ENCODE measurements at places on chromosomes 3 and 15.

DNA sequence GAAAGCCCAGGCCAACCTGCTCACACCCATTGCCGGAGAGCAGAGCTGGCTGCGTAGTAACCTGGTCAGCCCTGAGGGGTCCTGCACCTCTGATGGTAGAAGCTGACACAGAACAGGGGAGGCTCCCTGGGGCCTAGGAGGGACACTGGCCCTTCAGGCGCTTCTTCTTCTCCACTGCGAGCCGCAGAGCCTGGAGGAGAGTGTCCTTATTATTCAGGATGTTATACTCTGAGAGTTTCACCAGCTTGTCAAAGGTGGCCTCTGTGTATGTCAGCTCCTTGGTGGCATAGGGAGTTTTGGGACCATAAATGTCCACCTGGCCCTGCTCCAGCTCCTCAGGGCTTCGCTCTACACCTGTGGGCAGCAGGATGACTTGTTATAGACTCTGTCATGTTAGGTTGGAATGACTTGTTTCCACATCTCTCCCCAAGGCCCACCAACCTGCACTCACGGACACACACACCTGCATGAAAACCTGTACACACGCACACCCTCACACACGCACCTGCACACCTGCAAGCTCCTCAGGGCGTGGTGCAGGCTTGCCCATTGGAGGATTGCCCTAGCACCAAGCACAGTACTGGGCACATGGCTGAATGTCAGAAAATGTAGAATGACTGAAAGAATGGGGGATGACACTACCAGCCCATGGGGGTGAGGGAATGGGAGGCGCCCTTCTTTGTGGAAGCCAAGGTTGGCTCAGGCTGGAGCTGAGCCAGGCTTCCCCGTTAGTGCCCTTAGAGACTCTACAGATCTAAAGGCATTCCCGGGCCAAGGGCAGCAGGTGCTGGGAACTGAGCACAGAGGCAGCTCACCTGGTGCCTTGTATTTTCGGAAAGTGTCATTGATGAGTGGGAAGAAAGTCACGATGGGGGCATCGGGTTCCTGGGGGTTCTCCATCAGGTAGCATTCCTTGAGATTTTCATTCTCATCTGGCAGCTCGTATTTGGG lies 11.5 kb upstream of the EHD4 start:
- ATAC-seq, result no peak

DNA sequence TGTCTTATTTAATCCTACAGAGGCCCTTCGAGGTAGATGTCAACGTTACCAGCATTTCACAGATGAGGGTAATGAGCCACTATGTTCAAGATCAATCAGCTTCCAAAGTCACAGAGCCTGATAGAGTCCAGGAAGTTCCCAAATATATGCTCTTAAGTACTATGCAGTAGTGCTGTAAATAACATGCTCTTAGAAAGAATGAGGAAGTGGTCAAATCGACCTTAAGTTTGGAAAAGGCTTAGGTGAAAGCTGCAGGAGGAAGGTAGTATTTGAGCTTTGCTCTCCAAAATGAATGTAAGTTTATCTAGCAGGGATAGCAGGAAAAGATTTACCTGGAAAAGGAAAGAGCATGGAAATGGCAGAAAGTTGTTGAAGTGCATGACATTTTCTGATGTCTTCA lies 234.0 kb downstream of the RBMS3 start:
- no peak for ATAC-seq

DNA sequence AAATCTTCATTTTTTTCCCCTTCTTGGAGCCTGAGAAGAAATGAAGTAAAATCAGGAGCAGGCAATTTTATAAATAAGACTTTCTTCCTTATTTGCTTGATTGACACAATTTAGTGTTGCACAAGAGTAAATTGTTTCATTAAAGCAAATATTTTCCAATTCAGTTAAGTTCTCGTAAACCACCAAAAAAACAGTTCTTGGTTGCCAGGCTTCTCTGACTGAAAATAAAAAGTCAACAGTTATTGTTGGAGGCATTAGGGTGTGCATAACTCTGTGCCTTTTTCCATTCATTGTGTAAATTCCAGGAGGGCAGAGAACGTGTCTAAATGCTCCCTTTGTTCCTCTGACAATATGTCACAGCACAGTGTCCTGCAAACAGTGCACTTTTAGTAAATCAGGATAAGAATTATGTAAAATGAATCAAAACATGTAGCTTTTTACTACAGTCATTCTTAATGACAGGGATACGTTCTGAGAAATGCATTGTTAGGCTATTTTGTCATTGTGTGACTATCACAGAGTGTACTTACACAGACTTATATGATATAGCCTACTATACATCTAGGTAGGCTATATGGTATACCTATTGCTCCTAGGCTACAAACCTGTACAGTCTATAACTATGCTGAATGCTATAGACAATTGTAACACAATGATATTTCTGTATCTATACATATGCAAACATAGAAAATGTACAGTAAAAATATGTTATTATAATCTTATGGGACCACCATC lies at the start of gene CP:
Gene CP (minus strand): TSS at position 47 of the 735 bp plus-strand sequence. CDS start 37 bp downstream, at position 10.
- no peak for ATAC-seq

DNA sequence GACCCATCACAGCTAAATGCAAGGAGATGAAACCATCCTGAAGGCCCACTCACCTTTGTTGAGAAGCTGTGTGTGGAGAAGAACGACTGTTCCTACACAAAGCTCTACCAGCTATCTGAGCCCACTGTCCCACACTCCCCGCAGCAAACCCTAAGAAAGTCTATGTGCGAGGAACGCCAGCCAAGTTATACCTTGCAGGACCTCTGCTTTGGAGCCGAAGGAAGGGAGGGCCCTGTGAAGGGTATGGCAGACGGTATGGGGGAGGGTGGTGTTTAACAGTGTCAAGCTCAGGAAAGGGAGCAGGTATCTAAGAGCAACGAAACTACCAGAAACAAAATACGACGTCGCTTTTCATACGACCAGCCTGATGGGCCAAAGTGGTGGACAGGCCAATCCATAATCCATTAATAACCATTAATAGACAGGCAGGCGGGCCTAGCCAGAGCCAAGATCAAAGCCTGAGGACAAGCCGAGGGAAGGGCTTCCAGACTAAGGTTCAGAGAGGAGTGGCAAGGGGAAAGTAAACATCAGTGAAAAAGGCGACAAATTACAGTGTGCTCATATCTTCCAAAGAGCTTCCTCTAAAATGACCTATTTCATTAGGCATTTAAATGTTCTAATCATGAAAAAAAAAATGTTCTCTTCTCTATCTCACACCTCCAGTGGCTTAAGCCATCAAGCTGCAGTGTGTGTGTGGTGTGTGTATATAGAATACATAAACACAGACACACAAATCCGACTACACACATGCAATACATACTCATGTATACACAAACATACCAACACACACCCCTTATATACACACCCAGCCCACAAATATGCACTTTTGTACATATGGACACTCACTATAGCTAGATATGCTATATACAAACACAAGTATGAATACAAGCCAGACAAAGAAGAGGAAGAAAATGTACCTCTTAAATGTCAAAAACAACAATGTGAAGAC lies 43.9 kb downstream of the PTPN23 start:
- no peak for ATAC-seq

- no peak for ATAC-seq
These were observed 28.0 kb downstream of the WDR76 start for GRCh38 chr15:43854801-43855200.

- ATAC-seq, result no peak
These were observed 489.2 kb upstream of the CNTN4 start for GRCh38 chr3:1609416-1609815.

GRCh38 chr3:22115581-22115980 lies 364.6 kb upstream of the ZNF385D start:
- no peak for ATAC-seq

- peak; percentile 31 for ATAC-seq
These were observed 1.4 kb downstream of the ATOSA start for GRCh38 chr15:52677593-52678467.

- peak; percentile 38 for ATAC-seq
These were observed 219.9 kb upstream of the IGF1R start for GRCh38 chr15:98428253-98428989.

- ATAC-seq, result no peak
These were observed 49.4 kb upstream of the INSYN1 start for GRCh38 chr15:73802431-73803041.

DNA sequence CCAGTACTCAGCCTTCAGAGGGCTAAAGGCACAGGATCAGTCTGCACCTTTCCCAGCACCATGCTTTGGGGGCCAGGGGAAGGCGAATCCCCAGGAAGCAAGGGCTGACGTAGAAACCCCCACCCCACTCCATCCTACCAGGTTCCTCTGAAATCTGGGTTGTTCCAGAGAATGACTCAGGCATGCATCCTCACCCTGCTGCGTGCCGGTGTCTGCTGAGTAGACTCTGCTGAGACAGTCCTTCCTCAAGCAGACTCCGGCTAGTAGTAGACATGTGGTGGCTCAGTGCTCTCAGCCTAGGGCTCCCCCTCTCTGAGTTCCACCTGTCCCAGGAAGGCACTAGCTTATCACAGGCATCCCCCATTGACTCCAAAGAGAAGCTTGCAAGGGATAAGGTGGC lies 9.0 kb downstream of the TMEM43 start:
- ATAC-seq, result no peak

GRCh38 chr3:197171481-197172067 lies 126.8 kb downstream of the DLG1 start:
- no peak for ATAC-seq

GRCh38 chr3:173078525-173078924 lies 62.5 kb downstream of the SPATA16 start:
- ATAC-seq, result no peak

GRCh38 chr3:191331388-191331787 lies 1.1 kb upstream of the UTS2B start:
- ATAC-seq, result no peak

DNA sequence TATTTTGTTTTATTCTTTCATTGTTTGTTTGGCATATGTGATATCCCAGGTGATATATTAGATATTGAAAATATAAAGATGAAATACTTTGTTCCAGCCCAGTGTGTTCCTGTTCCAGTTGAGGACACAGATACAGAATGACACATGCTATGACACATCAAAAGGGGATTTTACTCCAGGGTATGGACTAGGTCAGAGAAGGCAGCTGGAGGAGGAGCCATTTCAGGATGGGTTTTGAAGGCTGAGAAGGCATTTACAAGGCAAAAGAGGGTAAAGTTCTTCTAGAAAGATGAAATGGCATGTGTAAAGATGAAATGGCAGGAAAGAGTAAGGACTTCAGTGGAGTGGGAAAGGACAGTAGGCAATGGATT lies 163.8 kb downstream of the ZIC1 start:
- no peak for ATAC-seq

GRCh38 chr3:119695480-119695879 lies 7.3 kb upstream of the CFAP91 start:
- no peak for ATAC-seq

DNA sequence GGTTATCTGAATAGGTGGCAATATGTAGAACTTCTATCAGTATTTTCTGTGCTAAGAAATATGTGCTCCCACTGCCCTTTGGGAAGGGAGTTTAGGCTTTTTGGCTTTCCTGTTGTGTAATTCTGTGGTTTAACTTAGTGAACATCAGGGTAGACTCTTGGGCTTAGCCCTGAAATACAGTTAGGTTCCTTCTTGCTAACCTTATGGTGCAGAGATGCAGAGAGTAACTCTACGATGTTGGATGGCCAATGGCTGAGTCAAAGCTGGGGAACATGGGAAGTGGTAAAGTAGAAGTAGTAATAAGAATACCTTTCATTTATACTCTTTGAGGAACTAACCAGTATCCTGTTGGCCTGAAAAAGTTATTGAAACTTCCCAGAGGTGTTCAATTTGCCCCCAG lies 80.8 kb upstream of the IL12A start:
- no peak for ATAC-seq

DNA sequence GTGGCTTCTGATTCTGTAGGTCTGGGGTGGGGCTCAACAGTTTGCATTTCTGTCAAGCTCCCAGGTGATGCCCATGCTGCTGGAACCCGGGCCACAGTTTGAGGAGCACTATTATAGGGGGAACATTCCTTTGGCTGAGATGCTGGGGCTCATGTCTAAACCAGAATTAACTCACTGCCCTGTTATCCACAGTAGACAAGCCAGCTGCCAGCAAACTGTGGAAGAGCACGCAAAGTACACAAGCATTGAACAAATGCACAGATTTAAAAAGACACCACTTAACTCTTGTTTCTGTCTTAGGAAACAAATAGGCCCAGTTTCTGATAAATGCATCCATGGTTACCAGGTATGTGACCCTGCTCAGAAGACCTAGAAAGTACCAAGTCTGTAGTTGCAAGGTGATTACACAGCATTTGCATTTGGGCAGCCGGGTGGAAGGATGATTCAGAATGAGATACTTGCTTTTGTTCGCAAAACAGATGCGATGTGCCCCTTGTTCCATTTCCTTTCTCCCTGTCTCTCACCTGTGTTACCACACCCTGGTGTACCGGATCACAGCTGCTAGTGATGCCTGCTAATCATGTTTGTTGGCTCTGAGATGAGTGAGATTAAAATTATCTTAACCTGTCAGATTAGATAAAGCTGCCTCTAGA lies 12.4 kb downstream of the GYG1 start:
- peak; percentile 69 for ATAC-seq

DNA sequence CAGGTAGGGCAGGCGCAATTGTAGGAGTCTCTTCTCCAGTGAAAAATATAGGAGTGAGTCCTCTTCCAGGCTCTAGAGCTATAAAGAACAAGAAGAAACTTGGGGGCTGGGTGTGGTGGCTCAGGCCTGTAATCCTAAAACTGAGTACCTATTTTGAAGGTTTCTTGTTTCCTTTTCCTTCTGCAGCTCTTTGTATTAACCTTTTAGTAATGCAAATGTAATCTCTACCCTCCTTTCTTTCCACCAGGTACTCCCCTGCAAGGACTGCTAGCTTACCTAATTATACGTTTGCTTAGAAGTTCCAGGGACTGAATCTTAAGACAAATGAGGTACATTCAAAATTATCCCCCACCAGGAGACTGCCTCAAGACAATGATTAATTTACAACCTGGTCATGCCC lies 75.9 kb downstream of the CD47 start:
- no peak for ATAC-seq

GRCh38 chr3:58924578-58924977 lies 125.2 kb downstream of the CFAP20DC start:
- no peak for ATAC-seq

- ATAC-seq, result no peak
These were observed 796.2 kb downstream of the NR2F2 start for GRCh38 chr15:97126553-97127233.

- peak; percentile 96 for ATAC-seq
These were observed 5.6 kb downstream of the TERC start for GRCh38 chr3:169759256-169759655.

- no peak for ATAC-seq
These were observed 55.6 kb downstream of the TLNRD1 start for GRCh38 chr15:81056304-81056703.

GRCh38 chr3:4980229-4981203 lies 1.3 kb downstream of the BHLHE40 start:
- peak; percentile 10 for ATAC-seq
